Mammary epithelial cell (primary cell): ENCODE measurements at places on chromosomes 2 and 18.
A peak's percentile ranks its signal among the peaks of the same experiment; 100 is the strongest.

DNA sequence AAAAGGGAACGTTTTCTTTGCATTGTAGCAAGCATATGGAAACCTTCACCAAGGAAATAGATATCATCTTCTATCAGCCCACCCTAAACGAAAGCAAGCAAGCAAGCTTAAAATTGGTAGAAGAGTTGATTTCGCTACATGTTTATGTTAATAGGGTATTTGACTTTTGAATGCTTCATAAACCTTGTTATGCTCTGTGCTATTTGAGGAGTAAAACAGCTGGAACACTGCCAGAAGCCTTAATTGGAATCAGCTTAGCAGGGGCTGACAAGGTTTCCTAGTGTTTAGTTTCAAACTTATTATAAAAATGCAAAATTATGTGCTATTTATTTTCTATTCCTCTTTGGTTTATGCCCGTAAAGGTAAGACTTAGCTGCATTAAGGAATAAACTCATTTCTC lies 70.6 kb upstream of the LINC00305 start:
- no peak for DNase-seq

- no peak for DNase-seq
These were observed 1268.3 kb upstream of the TMEFF2 start for GRCh38 chr2:193463011-193463410.

DNA sequence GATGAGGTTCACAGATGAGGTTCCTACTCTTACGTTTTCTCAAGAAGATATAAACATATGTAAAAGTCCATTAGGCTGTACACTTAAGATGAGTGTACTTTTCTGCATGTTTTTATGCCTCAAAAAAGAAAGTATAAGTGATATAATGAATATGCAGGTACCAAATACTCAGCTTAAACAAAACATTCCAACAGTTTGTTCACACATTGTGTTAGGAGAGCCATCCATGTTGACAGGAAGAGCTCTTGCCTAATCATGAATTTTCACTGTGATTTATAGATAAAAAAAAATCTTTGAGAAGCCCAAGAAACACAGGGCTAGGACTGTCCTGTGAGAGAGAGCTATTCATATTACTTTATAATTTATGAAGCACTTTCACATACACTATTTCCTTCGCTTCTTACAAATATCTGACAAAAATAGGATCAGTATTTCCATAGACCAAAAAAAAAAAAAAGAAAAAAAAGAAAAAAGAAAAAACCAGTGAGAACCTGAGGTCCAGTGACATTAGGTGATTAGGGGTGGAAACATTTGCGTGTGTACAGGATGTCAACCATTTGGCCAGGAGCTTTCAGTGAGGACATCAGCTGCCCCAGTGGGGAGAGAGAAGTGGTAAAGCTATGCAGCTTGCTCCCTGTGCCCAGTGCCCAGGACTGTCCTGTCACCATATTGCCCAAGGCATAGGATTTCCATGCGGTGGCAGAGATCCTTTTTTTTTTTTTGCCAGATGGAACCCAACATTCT lies 38.7 kb downstream of the BUB1 start:
- DNase-seq = no peak

DNA sequence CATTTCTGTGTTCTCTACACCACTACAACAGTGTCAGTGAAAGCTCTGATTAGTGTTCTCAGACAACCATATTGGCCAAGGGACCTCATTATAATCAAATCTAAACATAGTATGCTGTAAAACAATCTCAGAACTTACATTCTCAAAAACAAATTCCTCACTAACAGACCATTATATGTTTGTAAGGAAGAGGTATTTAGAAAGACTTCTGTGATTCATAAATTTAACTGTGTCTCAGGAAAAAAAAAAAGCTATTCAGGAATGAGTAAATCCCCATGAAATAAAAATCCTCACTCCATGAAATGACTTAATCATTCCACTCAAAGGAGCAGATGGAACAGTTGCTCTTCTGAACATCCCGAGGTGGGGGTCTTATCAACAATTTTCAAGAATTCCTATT lies 413.0 kb downstream of the CDH2 start:
- DNase-seq = no peak

- DNase-seq = no peak
These were observed 20.1 kb downstream of the TMEM17 start for GRCh38 chr2:62485761-62486438.

DNA sequence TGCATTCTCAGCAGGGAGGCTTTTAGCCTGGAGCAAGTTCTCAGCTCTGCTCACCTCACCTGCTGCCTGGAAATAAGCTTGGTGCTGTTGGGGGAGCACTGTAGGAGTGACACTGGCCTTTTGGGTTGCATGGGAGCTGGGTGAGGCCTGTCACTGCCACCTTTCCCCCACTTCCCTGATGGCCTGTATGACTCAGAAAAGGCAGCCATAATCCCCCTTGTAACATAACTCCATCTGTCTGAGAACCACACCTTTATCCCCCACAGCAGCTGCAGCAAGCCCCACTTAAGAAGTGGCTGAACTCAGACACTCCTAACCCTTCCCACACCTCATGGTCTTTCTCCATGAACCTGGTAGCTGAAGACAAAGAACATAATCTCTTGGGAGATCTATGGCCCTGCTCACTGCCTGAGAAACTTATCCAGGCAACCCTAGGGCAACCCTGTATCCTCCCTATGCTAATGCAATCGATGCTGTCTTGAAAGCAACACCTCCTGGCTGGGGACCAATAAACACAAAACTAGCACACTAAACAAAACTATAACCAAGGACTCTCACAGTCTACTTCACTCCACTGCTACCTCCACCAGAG lies 258.9 kb upstream of the OSR1 start:
- DNase-seq = no peak

DNA sequence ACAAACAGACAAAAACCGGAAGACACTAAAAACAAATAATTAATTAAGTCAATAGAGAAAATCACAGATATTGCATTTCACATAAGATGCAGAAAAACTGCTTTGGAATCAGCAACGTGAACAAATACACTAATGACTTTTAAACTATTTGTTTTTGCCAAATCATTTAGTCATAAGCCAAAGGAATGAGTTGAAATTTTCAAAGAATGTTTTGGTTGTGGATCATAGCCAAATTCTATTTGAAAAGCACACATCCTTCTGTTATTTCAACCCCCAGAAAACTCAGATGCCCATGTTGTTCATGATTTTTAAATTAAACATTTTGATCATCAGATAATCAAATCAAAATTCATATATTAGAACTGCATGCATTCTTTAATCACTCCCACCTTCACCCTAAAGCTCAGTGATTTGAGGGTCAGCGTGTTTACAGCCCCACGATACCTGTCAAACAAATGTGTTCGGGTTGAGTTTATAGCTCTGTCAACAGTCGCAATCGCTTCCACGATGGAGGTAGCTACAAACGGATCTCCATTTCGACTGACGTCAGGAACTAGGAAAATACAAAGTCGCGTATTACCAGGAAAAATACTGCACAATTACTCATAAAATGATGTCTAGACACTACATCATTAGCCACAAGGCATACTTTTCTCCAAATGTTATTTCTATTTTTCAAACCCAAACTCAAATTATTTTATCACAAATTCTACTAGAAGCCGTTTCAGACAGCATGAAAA lies 90.2 kb downstream of the PXDN start:
- DNase-seq = no peak

DNA sequence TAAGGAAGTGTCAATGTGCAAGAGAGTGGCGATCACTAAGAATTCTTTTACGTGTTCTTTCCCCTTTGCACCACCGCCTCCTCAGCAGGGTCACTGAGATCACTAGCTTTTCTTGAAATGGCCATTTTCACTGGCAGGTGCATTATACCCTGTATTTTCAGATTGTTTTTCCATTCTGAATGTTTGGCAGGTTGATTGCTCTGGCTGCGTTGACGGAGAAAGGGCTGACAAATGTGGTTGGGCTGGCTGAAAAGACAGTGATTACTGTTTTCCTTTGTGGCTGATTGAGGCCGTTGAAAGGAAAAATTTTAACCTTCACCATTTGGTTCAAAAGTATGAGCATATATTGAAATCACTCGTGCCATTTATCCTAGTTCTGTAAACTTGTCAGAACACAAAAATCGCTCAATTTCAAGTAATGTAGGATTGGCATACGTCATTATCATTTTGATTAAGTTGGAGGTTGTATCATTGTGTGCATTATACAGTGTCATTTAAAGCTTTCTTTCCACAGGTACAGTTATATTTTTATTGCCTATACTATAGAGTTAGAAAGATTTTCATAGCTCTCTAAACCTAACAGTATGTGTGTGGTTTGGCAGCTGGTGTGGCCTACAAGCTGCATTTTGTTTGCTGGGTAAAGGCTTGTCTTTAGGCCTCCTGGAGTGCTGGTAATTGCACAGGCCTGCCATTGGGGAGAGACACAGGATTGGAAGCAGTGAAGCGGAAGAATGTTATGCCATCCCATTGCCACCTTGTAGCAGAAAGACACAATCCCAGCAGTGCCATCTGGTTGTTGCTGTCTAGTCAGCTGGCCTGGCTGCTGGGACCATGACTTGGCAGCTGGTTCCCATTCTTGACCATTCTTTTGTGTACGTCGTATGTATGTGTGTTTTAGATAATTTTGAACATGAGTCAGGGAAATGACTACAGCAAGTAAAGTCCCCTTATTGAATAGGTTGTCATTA lies 36.7 kb downstream of the DYNC1I2 start:
- DNase-seq = no peak

DNA sequence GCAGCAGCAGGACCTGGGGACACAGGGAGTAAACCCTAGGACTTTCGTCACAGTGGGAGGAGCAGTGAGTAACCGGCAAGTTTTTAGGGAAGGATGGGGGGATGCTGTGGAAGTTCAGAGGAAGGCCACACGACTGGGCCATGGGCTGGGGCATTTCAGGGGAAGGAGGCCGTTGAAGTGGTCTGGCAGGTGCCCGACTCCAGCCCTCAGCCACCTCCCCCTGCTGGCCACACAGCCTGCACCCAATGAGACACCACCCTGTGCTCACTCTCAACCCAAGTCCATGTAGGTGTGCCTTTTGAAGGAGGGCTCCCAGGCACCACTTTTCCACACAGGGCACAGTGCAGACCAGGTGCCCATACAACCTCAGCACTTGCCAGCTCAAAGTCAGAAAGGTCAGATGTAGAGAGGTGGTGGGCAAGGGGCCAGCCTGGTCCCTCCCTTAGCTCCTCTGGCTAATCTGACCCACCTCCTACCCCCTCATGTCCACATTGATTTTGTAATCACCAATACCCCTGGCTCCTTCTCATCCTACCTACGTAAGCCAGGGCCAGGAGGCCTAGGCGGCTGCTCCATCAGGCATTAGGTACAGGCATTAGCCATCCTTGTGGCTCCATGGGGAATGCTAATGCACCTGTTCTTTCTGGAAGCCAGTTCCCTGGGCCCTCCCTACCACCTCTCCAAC lies 211.2 kb downstream of the SMAD2 start:
- no peak for DNase-seq

- DNase-seq = no peak
These were observed 117.5 kb downstream of the MMADHC start for GRCh38 chr2:149470046-149470445.

GRCh38 chr2:52995424-52995823 lies 772.2 kb upstream of the CHAC2 start:
- DNase-seq = no peak

DNA sequence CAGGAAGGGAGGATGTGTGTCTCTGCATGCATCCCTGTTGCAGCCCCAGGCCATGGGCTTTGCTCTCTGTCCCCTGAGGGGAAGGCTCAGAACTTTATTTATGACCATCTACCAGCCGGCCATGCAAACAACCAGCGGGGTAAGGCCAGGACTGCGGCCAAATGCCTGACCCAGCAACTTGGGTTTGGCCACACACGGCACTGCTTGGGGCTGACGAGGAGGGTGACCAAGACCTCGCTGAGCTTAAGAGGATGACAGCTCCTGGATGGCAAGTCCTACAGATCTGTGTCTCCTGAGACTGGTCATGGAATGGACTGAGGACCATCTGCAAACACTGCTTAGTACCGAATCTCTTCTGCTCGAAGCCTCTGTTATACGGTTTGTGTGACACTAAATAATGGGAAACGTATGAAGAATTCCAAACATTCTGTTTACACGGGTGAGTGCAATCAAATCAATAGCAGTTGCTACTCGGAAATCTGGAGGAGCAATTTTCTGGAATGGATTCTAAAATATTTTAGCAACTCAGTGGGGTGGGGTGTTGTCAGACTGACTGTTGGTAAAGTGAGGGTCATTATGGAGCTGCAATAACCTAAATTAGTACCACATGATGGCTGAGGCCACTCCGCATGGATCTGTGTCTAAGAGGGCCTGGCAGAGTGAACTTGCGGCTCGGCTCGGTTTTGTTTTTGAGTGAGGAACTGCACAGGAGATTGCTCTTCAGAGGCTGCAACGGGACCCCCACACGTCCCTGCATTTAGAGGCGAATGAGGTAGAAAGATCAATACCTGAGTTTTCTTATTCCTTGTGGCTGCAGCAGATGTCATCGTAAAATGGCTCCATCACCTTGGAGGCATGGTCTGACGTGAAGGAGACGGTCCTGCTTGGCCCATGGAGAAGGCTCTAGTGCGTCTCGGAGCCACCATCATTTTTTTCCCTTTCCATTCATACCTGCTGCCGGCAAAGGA lies 26.6 kb downstream of the TMEM18 start:
- DNase-seq = no peak

GRCh38 chr2:230053753-230054478 lies 14.8 kb downstream of the SLC16A14 start:
- peak; percentile 96 for DNase-seq

DNA sequence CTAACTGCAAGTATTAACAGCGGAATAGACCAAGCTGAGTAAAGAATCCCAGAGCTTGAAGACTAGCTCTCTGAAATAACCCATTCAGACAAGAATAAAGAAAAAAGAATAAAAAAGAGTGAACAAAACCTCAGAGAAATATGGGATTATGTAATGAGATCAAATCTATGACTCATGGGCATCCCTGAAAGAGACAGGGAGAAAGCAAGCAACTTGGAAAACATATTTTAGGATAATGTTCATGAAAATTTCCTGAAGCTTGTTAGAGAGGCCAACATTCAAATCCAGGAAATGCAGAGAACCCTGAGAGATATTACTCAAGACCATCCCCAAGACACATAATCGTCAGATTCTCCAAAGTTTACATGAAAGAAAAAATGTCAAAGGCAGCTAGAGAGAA lies 17.3 kb downstream of the PFN4 start:
- no peak for DNase-seq
